ENCODE measurements at places on chromosomes 16 and 17.

DNA sequence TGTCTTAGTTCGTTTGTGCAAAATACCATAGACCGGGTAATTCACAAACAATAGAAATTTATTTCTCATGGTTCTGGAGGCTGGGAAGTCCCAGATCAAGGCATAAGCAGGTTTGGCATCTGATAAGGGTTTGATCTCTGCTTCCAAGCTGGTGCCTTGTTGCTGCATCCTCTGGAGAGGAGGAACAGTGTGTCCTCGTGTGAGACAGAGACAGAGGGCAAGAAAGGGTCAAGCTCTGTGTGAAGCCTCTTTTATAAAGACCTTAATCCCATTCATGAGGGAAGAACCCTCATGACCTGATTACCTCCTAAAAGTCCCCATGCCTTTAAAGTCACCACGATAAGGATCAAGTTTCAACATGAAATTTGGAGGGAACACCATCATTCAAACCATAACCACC is 55.8 kb upstream of the TANC2 start:
- no peak for DNase-seq

GRCh38 chr17:46764709-46765401 is 53.6 kb downstream of the WNT3 start:
- DNase-seq = no peak

GRCh38 chr16:3717235-3718018 is at the start of gene TRAP1:
Gene TRAP1 (minus strand): TSS chr16:3717524. CDS start chr16:3717508, 16 bp downstream.
- DNase-seq = peak; percentile 81

GRCh38 chr16:57276596-57276995 is 7.9 kb downstream of the PLLP start:
- peak; percentile 41 for DNase-seq

DNA sequence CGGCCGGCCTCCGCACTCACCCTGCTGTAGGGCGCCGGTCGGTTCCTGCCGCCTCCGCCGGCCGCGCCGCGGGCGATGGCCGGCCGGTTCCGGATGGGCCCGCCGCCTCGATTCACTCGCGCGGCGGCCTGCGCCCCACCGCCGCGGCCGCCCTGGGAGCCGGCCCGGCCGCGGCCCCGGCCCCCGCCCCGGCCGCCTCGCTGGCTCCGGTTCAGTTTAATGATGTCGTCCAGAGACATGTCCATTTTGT is 158 bp downstream of the ALYREF start:
- no peak for DNase-seq

DNA sequence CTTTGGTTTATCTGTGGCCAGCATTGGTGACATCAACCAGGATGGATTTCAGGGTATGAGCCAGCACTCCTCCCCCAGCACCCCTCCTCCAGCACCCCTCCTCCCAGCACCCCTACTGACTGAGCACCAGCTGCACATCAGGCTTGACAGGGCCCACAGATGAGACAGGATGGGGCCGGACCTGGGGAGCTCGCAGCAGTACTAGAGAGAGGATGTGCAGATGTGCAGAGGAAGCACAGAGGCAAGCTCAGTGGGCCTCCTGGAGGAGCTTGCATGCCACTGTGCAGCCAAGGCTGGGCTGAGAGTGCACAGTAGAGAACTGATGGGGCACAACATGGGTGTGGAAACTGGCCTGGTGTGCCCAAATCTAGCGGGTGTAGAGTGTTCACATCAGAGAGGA is 16.2 kb downstream of the ITGA3 start:
- DNase-seq = no peak

DNA sequence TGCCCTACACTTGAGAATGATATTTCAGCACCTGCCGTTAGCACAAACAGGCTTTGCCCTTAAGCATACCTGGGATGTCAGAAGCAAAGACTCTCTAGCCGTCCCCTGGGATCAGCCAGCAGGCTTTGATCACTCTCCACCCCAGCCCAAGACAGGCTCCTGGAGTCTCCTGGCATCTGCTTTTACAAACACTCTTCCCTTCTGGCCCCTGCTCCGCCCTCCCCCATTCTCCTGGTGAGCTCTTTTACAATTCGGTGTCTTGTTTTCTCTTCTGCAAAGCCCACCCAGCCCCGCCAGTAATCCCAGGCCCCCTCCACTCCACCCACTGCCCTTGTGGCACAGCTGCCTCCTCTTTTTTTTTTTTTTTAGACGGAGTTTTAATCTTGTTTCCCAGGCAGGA is 50.4 kb downstream of the KATNIP start:
- DNase-seq = no peak

DNA sequence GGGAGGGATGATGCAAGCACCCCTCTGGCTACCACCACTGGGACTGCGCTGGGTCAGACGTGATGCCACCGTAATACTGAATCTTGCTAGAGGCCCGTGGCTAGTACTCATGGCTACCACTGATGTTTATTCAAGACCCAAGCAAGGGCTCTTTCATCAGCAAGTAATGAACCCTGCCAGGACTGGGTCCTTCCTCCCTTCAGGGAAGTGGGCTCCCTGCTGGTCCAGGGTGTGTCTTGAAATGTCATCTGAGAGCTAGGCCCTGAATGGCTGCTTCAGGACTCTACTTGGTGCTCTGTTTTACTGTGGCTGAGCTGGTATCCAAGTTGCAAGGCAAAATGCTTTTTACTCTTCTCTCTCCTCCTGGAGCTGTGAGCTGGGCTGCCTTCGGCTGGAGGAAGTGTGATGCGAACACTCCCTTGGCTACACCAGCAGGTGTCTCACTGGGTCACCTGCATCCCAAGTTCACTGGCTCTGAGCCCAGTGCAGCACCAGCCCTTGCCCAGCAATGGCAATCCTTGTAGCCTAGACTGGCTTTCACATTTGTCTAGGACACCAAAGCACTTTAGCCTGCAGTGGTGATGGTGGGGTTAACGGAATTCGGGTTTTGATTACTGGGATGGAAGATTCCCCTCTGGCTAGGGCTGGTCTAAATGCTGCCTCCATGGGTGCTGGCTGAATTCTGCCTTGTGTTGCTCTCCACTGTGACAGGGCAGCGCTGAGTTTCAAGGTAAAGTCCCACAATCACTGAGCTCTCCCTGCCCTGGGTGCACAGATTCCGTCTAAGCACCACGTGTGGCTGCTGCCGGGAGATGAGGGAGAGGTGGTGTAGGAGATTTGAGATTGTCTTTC is 98.6 kb downstream of the USP22 start:
- DNase-seq = no peak

DNA sequence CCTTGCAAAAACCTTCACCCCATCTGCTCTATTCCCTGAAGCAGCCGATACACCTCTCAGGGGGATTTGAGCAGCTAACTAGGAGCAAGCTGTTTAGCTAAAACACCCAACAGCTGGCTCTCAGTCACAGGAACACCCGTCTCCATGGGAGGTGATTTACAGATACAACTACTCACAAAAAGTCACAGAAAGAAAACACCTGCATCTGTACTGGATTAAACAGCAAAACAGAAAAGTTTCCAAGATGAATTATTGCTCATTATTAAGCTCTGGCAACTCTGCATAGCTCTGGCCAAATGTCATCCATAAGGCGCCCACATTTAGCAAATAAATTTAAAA is 22.3 kb downstream of the GJC1 start:
- no peak for DNase-seq

GRCh38 chr17:10109146-10109545 is 89.3 kb downstream of the GAS7 start:
- DNase-seq = no peak

- DNase-seq = peak; percentile 74
Observed at GRCh38 chr16:3157229-3158025, 22.6 kb downstream of the ZNF213 start.

GRCh38 chr17:17080781-17081180 is 38.5 kb downstream of the MPRIP start:
- no peak for DNase-seq

GRCh38 chr17:65495122-65496055 is 66.1 kb downstream of the AXIN2 start:
- no peak for DNase-seq

- DNase-seq = no peak
Observed at GRCh38 chr17:1977583-1978395, 47.3 kb downstream of the RTN4RL1 start.

DNA sequence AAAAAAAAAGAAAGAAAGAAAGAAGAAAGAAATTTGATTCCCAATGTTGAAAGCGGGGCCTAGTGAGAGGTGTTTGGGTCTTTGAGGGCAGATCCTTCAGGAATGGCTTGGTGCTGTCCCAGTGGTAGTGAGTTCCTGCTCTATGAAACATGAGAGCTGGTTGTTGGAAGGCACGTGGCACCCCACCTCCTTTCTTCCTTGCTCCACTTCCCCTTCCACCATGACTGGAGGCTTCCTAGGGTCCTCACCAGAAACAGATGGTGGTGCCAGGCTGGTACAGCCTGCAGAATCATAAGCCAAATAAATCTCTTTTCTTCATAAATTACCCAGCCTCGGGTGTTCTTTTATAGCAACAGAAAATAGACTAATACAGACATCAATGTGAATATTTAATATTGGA is 147.3 kb upstream of the KCNJ18 start:
- no peak for DNase-seq

DNA sequence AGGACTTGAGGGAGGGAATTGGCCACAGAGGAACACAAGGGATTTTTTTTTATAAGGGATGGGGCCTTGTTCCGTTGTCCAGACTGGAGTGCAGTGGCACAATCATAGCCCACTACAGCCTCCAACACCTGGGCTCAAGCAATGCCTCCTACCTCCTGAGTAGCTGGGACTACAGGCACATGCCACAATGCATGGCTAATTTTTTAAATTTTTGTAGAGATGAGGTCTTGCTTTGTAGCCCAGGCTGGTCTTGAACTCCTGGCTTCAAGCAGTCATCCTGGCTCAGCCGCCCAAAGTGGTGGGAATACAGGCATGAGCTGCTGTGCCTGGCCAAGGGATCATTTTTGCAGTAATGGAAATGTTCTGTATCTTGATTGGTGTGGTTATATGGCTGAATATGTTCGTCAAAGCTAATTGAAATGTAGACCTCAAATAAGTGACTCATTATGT is 56.9 kb downstream of the VMP1 start:
- no peak for DNase-seq

- DNase-seq = no peak
Observed at GRCh38 chr17:3859940-3860339, 13.9 kb upstream of the NCBP3 start.

DNA sequence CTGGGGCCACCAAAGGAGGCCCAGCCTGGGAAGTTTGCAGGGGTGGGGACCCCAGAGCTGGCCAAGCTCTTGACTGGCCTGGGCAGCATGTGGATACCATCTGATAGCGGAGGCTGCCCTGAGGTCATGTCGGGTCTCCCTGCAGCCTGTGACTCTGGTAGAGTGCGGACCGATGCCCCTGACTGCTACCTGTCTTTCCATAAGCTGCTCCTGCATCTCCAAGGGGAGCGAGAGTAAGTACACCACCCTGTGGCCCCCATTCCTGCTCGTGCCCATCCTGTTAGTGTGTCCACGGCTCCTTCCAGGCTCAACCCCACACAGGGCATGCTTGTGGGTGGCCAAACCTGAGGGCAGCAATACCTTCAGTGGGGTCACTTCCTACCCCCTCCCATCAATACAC is 8.0 kb downstream of the CETP start:
- DNase-seq = no peak

DNA sequence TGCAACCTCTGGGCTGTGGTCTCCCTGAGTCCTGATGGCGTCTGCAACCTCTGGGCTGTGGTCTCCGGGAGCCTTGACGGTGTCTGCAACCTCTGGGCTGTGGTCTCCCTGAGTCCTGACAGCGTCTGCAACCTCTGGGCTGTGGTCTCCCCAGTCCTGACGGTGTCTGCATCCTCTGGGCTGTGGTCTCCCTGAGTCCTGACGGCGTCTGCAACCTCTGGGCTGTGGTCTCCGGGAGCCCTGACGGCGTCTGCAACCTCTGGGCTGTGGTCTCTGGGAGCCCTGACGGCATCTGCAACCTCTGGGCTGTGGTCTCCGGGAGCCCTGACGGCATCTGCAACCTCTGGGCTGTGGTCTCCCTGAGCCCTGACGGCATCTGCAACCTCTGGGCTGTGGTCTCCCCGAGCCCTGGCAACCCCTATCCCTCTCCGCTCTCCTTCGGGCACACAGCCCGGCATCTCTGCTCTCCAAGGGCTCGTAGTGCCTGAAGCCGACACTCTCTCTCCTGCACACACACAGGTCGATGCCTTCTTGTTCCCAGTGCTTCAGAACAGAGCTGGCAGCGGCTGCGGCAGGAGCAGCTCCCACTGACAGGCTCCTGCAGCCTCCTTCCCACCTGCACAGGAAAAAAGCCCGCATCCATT is 45.6 kb downstream of the METRNL start:
- DNase-seq = peak; percentile 25

DNA sequence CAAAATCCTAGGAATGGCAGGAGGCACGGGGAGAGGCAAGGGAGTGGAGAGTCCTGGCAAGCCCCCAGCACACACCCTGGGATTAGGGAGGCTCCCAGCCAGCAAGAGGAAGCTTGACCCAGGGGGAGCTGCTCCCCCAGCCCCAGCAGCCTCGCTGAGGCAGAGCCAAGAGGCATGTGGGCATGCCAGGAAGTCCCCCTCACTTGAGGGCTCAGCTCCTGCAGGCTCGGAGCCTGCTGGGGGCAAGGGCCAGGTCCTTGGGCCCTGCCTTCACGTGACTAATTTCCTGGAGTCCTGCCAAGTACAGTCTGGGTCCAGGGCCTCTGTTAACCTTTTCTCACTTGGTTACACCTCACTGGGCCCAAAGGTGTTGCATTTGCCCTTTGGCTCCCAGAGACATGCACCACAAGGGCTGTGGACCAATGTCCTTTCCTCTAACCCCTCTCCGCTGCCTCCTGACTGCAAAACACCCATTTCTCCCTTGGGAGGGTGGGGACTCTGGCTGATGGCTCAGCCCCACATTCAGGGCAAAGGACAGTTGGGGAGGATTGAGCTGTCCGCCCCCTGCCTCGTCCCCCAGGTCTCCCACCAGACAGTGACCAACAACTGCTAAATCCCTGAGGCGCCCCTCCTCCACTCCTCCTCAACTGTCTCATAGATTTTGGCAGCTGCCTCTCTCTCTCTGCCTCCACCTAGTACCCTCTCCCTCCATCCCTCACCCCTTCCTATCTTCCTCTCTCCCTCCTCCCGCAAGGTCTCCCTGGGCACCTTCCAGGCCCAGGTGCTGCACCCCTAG is 4.4 kb upstream of the SLC47A2 start:
- DNase-seq = no peak

- no peak for DNase-seq
Observed at GRCh38 chr17:21525464-21526130, 149.4 kb downstream of the KCNJ12 start.

- DNase-seq = no peak
Observed at GRCh38 chr16:89519881-89520280, 11.7 kb downstream of the SPG7 start.
